Brain pericyte (primary cell): ENCODE measurements at places on chromosomes 4 and X.
A peak's percentile ranks its signal among the peaks of the same experiment; 100 is the strongest.

DNA sequence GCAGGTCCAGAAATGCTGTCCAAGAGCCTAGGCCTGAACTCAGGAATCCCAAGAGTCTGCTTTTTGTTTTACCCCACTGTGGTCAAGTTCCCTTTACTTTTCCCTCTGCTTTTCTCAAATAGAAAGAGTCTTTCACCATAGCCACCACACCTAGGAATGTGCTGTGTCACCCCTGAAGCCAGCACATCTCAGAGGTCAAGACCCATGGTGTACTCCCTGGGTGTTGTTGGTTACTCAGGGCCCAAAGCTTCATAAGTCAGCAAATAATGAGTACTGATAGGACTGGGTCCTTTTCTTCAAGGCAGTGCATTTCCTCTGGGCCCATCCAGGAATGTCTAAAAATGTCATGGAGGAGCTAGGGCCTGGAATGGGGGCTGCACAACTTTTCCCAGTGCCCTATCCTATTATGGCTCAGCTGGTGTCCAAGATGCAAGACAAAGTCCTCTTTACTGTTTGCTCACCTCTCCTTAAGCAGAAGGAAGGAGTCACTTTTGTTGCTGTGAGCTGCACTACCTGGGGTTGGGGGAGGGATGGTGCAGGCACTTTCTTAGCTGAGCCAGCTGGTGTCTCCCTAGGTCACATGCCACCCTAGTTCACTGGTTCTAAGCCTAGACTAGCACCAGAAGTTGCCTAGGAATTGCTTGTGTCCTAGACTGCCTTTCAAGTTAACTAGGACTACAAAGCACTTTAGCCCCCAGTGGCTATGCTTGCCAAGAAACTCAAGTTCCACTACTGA, 62.4 kb upstream of the RXFP1 start:
- DNase-seq, result no peak

- DNase-seq, result no peak
These were observed 163.1 kb upstream of the PLAC1 start for GRCh38 chrX:134821370-134821769.

GRCh38 chr4:10722957-10723356, 38.4 kb upstream of the CLNK start:
- no peak for DNase-seq

- DNase-seq, result no peak
These were observed 39.3 kb downstream of the EVC start for GRCh38 chr4:5750052-5750945.

DNA sequence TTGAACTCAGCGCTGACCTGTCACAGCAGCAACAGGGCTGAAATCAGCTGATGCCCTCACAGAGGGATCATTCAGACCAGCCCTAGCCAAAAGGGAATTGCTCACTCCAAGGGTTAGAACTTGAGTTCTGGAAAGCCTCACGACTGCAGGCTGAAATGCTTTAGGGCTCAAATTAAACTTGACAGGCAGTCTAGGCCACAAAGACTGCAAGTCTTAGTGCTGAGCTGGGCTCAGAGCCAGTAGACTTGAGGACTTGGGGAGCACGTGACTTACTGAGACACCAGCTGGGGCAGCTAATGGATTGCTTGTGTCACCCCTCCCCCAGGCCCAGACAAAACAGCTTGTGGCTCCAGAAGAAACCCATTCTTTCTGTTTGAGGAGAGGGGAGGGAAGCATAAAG, 119.0 kb upstream of the SLC6A14 start:
- DNase-seq, result no peak

DNA sequence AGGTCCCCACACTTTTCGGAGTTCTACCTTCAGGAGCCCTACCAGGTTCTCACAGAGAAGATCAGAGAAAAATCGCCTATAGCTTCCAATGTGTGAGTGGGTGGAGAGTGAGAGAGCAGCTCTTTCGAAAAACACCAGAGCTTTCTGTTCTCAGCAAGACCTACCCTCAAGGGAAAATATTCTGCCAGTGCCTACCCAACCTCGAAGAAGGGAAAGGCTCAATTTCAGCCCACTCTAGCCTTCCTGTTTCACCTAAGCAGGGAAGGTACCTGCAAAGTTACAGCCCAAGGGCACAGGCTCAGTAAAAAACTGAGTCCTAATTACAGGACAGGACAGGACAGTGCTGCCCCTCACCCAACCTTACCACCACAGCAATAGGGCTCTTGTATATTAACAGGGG, 104.0 kb upstream of the WDR17 start:
- no peak for DNase-seq

DNA sequence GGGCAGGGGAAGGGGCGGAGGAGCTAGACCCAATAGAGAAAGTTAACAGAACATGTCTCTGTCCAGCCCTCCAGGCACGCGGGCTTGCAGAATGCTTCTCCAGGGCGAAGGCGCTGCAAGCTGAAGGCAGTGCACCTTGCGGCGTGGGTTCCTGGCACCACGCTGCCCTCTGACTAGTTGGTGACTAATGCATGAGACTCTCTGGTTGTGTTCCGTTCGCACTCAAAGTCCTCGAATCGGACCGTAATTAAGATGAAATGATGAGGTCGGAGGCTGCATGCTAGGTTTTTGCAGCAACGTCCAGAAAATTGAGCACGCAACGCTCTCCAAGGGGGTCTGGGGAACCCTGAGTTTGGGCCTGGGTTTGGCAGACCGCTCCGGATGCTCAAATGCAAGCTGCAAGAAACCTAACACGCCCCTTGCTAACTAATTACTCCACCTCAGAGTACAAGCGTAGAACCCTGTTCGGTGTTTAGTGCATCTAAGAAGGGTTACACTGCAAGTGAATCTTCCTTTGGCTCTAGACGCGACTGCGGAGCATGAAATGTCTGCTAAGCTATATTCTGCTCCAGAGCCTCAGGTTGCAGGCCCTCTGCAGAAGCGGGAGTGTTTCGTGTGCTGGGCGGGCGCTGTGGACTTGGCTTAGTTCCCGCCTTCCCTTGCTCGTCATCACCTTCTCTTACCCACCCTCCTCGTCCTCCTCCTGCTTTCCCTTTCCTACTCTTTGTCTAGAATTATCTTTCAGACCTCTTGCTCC, 57.1 kb upstream of the NKAP start:
- no peak for DNase-seq

GRCh38 chrX:17380221-17380620, 5.2 kb downstream of the NHS start:
- DNase-seq, result no peak

- DNase-seq, result no peak
These were observed 72.7 kb downstream of the KDM6A start for GRCh38 chrX:44945736-44946135.

GRCh38 chrX:18702362-18703195, 4.9 kb upstream of the PPEF1 start:
- DNase-seq, result peak; percentile 20

GRCh38 chrX:106649523-106650428, 38.0 kb downstream of the RADX start:
- no peak for DNase-seq

GRCh38 chrX:49183701-49184281, 2.4 kb downstream of the PRICKLE3 start:
- no peak for DNase-seq

DNA sequence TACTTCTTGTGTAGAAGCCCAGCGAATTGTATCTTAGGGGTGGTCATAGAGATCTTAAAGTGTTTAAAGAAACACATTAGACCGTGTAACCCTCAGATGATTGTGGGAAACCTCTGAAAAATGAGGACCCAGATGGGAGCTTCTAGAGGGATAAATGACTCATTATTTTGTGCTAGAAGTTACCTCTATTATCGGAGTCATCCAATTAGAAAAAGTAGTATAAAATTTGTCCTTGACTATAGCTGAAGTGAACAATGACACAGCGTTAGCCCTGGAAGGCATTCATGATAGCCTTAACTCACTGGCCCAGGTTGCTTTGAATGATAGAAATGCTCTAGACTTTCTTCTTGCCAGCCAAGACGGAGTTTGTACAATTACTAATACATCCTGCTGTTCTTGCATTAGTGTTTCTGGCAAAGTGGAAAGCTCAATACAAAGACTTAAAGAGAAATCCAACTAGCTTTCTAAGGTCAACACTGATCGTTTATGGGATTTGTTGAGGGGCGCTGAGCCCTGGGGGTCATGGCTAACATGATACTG, 178.9 kb upstream of the VEGFC start:
- DNase-seq, result no peak

GRCh38 chr4:25448379-25449109, 71.5 kb downstream of the ANAPC4 start:
- no peak for DNase-seq

DNA sequence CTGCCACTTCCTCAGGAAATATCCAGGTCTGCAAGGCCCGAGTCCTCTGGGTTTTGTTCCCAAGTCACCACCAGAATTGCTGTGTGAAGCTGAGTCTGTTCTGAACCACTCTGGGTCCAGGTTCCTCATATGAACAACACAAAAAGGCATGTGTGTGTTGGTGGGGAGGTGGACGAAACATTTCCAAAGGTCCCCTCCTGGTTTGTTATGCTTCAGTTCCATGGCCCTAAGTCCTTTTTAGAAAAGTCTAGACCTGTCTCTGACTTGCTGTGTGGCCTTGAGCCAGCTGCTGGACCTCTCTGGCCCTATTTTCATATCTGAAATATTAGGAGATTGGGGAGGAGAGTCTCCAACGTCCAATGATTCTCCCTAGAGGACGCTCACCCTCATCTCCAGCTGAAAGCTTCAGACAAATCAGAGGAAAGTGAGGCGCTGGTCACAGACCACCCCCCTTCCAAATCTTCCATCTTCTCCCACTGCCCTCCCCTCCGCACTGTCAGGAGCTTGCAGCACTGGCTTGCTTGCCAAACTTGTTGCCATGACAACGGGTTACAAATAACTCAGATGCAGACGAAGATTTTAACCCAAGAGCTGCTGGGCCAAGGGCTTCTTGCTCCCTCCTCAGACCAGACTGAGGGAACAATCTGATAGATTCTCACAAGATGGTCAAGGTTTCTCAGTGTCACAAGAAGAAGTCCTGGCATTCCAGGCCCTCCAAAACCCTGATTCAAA, 64.5 kb downstream of the SMC1A start:
- no peak for DNase-seq

GRCh38 chr4:154329939-154330338, 161.7 kb downstream of the DCHS2 start:
- no peak for DNase-seq

DNA sequence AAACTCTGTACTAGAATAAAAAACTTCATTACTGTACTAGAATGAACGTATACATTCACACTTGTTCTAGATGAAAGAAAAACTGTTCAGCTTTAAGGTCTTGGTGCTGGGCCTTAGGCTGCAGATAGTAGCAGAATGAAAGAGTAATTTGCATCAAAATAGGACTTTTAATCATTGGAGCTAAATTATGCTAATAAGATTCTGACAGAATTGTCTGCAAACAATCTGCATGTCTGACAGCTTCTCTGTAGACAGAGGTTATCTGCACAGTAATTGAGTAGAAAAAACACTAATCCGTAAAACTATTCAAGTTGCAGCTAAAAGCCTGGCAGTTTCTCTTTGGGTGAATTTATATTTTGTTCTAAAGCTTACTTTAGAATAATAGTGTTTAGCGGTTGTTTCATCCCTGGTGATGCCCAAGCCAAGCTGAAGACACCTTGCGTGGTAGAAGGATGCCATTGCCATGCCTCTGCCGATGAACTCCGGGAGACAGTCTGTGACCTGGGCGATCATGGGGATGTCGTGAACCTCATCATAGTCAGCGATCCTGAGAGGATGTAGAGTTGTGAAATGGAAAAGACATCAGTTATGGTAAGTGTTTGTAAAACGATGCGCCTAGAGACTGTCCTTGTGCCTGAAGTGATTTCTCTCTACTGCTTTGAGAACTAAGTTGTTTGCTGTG, 25.3 kb downstream of the LRP2BP start:
- no peak for DNase-seq

DNA sequence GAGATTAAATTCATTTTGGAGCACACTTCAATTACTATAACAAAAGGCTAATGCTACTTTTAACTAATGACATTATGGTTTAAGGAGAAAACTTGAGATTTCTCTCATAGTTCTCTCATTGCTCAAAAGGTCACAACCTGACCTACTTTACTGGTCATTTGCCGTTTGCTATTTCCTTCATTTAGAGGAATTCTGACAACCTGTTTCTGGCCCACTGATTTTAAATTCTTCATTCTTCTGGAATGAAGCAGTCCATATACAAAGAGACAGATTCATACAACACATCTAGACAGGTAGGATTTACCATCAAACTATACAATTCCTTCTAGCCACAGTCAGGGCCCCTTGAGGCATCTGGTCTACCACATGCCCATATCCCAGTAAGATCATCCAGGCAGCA, 14.2 kb downstream of the RNF150 start:
- no peak for DNase-seq

GRCh38 chrX:134935276-134935675, 55.5 kb upstream of the SMIM10 start:
- no peak for DNase-seq

- DNase-seq, result no peak
These were observed 27.1 kb downstream of the STAG2 start for GRCh38 chrX:123988423-123989111.

DNA sequence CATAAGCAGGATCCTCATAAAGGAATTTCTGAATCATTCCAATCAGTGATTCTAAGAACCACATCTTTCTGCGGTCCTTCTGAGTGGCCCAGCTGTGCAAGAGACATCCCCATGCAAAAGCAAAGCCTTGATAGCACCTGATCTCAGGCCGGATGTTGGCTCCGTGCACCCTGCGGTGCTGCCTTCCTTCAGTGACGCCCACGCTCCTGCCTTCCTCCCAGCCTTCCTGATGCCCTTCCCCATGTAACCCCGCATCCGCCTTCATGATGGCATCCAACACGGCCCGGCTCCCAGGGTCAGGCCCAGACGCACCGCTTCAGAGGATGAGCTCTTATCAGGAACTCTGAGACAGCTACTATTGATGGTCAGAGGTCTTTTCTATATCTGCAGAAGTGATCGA, 20.4 kb upstream of the CYP4V2 start:
- no peak for DNase-seq

DNA sequence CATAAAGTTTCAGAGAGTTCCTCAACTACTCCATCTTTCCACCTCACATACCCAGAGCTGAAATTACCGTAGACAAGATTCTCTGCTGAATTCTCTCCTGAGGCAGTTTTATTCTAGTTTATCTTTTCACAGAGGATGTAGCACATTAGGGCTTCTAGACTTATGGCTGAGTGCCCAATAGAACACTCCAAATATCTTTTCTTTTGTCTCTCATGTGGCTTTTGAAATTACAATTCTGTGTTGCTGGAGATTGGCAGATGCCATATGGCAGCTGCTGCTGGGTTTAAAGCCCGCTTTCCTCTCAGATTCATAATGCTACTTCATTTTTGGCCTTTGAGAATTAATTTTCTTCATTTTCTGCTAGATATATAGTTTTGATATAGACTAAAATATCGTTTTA, 107.6 kb upstream of the BANK1 start:
- no peak for DNase-seq

- DNase-seq, result no peak
These were observed 376.9 kb downstream of the CXXC4 start for GRCh38 chr4:104117776-104118175.
